Right ventricle myocardium inferior (tissue), 1 donor: ENCODE measurements at places on chromosomes 2 and 18.

DNA sequence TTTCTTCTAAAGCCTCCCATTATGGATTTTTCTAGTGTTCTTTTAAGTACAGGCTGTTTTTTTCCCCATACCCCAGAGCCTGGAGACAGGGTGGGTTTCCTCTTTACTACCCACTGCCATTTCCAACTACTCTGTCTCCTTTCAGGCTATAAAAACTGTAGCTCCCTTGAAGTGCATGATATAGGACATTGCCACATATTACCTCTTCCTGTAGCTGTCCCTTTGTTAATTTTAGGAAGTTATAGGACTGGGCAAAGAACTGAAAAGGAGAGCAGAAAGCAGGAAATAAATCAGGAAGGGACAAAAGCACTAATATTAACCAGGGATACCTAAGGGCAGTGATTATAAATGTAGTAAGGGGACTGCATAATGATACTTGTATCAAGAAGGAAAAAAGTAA lies 54.1 kb downstream of the VIL1 start:
- DNase-seq = no peak

GRCh38 chr2:236610991-236611821 lies 41.6 kb downstream of the ACKR3 start:
- DNase-seq = no peak

DNA sequence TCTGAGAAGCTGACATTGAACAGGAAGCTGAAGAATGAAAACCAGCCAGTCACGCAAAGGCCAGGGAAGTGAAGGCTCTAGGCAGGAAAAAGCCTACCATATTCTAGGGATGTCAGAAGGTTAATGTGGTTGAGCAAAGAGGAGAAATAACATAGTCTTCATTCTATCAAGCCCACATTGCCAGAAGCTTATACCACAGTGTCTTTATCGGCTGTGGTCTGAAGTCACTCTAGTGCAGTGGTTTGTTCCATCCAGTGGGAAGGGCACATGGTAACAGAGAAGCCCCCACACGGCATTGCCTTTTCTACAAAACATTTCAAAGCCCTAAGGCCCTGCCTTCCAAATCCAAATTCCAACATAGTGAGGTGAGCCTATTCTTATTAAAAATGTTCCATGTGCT lies 311.3 kb downstream of the TNS1 start:
- DNase-seq = no peak

- no peak for DNase-seq
Measured at GRCh38 chr2:44897406-44897805, 44.1 kb upstream of the SIX3 start.

DNA sequence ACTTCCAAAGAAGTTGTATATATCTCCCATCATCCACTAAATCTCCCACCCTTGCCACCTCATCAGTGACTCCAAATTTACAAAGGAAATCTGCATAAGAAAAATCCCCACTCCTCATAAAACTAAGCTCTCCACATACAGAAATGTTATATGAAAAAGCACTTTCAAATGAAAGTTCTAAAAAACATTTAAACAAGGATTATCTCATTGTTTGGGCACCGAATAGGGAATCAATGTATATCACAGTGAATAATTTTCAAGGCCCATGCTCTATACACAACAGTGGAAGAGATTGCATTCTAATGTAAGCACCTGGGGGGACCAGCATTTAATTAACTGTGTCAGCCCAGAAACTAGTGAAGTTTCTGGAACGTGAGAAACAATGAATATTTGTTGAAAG lies 70.1 kb downstream of the OSR1 start:
- no peak for DNase-seq

GRCh38 chr2:144409241-144409640 lies 110.7 kb downstream of the ZEB2 start:
- no peak for DNase-seq

DNA sequence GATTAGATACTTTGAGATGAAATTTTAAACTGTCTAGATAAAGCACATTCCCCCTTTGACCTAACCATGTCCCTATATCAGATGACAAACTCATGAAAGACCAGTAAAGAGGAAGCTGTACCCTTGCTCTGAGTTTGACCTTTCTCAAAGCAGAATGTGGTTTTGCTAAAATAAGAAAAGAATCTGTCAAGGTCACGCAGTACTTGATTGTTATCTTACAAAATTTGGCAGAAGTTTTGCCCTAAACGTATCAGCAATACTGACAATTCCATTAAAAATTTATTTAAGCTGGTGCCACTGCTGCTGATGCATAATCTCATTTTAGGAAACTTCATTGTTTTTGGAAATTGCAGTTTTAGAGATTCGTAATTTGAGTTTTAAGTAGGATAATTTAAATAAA lies 31.2 kb upstream of the GALM start:
- no peak for DNase-seq

DNA sequence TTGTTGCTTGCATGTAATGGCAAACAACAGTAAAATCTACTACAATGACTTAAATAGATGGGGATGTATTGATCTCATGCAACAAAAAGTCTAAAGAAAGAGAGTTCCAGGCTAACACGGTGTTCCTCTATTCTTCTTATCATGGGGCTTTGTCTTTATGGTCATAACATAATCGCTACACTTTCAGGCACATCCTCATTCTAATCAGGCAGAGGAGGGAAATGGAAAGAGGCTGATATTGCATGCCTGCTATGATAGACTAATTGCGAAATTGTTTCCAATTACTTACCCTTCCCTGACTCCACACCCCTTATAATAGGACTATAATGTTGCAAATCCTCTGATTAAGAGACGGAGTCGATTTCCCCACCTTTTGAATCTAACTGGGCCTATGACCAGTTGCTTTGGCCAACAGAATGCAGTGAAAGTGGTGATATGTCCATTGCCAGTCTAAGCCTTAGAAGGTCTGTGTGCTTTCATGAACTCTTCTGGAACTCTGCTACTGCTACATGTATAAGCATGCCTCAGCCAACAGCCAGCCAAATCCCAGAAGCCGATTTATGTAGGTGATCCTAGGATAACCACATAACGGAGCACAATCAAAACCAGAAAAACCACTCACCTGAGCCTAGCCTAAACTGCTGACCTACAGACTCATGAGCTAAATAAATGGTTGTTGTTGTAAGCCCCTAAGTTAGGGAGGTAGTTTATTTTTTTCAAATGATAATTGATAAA lies 180.3 kb upstream of the TACR1 start:
- no peak for DNase-seq

DNA sequence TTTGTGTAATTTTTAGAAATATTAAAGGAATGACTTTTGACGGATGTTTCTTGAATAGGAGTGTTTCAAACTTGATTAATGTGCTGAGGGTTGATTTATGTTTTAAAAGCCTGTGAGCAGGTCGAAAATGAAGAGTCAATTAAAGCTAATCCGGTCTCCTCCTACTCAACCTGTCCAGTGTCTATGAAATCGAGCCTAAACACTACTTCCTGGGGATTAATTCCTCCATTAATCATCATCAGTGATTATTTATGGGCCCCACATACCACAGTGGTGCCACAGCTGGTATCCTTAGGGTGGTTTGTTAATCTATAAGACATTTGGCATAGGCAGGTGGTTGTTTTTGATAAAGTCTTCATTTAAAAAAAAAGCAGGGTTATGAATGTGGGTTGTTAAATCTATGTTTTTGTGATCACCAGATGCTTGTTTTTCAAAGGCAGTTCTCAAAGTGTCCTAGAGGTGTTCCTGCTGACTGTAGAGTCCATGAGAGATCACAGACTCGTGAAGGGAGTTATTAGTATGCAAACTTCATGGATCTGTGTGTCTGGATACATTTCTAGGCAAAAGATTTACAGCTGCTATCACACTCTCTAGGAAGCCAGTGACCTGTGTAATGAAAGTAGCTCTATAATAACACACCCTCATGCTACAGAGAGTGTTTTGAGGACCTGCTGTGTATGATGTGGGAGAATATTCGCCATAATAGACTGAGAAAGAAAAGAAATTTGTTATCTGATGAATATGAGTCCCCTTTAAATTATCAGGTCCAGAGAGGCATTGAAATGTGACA lies 308.6 kb downstream of the AKAIN1 start:
- no peak for DNase-seq

DNA sequence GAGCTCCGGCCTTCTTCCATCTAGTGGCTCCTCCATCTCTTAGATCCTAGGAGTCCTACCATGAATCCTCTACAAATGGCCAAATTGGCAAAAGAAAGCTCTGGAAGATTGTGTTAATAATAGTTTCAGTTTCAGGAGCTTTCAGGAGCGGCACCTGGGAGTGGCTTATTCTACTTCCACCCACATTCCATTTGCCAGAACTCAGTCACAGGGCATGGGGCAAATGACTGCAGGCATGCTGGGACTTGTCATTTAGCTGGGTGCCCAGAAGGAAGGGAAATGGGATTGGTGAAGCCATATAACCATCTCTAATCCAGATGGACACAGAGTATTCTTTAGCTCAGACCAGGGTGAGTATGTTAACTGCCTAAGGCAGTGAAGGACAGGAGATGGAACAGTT lies 3.6 kb upstream of the LRATD1 start:
- DNase-seq = no peak

DNA sequence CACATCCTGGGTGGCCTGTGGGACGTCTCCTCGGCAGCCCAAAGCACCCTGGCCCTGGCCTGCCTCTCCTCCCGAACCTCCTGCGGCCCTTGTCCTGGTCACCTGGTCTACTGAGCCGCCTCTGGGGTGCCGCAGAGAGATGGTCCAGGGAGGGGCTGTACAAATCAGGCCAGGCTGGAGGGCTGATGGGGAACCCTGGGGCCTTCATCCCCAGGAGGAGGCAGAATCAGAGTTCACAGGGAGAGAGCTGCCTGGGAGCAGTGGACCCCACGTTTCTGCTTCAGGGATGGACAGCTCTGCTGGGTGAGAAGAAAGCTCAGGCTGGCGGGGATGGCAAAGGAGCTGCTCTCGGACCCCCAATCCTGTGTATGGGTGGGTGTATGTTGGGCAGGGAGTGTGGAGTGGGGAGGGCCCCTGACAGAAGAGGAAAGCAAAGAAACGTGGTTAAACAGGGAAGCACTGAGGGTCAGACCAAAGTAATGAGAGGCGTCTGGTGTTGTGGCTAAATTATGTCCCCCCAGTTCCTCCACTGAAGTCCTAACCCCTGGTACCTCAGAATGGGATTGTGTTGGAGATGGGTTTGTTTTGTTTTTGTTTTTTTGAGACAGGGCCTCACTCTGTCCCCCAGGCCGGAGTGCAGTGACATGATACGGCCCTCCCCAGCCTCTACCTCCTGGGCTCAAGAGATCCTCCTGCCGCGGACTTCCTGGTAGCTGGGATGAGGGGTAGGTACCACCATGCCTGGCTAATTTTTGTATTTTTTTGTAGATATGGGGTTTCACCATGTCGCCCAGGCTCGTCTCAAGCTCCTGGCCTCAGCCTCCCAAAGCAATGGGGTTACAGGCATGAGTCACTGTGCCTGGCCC lies 73.4 kb upstream of the SMAD7 start:
- DNase-seq = no peak

DNA sequence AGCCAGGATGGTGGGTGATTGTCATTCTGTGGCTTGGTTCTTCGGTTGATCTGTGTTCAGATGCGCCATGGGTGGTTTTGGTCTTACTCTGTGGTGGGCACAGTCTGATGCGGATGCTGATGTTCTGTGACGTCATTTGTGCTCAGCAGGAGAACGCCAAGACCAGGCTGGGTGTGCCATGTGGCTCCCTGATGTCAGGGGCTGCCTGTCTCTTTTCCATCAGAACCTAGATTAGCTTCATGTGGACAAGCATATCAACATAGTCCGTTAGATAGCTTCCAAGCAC lies 100.6 kb upstream of the ARL4C start:
- DNase-seq = no peak

- DNase-seq = peak; percentile 46
Measured at GRCh38 chr2:240456447-240457222, 21.2 kb downstream of the GPC1 start.

DNA sequence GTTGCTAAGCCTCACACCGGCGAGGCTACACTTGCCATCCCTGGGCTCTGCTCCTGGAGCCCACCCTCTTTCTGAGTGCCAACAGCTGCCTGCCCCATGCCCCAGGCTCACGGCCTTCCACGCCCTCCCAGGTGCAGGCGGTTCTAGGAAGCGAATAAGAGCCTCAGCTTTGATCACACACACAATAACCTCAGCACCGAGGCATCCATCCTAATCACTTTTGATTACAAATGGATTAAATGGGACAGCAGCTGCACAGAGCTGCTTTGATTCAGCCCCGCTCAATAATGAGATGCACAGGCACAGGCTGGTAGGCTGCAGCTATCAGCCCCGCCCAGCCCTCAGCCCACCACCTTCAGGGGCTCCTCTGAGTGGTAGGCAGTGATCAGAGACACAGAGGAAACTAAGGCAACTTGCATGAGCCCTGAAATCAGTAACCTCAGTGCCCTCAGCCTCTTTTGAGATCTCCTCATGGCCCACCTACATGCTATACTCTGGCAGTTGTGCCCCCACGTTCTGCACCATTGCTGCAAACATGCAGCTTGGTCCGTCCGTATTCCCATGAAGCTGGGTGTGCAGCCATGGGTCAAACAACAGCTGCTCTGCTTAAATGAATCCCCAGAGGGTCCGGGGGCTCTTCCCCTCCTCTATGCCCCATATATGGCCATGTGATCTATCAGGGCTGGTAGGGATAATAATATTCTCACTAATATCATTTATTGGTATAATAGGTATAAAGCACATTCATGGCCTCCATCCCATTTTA lies 171.4 kb downstream of the SETBP1 start:
- DNase-seq = no peak

DNA sequence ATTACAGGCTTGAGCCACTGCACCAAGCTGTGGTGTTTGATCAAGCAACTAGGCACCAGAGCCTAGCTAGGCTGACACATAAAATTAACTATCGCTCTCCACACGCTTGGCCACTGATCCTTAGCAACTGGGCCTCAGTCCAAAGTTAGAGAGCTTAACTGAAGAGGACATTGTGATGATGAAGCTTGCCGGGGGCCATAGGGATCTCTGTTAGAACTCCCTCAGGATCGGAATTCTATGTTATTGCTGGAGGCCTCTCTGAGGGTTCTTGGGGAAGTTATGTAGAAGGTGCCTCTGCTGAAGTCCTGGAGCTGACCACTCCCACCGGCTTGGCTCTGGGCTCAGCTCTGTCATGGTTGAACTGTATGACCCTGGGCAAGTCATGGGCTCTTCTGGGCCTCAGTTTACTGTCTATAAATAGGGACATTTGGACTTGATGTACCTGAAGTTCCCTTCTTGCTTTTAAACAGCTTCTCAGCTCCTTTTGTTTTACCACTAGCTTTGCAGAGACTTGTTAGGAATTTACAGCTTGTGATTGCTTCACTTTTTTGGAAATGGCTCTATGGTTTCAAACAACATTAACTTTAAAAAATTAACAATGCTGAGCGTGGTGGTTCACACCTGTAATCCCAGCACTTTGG lies 44.1 kb downstream of the GATA6 start:
- no peak for DNase-seq

- DNase-seq = no peak
Measured at GRCh38 chr2:121255358-121255757, 29.6 kb downstream of the TFCP2L1 start.

GRCh38 chr2:228917220-228917619 lies 353.9 kb downstream of the PID1 start:
- DNase-seq = no peak

- DNase-seq = no peak
Measured at GRCh38 chr2:138269765-138270164, 231.8 kb upstream of the SPOPL start.

- DNase-seq = no peak
Measured at GRCh38 chr2:238704471-238705225, 143.2 kb upstream of the TWIST2 start.
